Glutamatergic neuron (in vitro differentiated cells): ENCODE measurements at places on chromosomes 2 and 18.

DNA sequence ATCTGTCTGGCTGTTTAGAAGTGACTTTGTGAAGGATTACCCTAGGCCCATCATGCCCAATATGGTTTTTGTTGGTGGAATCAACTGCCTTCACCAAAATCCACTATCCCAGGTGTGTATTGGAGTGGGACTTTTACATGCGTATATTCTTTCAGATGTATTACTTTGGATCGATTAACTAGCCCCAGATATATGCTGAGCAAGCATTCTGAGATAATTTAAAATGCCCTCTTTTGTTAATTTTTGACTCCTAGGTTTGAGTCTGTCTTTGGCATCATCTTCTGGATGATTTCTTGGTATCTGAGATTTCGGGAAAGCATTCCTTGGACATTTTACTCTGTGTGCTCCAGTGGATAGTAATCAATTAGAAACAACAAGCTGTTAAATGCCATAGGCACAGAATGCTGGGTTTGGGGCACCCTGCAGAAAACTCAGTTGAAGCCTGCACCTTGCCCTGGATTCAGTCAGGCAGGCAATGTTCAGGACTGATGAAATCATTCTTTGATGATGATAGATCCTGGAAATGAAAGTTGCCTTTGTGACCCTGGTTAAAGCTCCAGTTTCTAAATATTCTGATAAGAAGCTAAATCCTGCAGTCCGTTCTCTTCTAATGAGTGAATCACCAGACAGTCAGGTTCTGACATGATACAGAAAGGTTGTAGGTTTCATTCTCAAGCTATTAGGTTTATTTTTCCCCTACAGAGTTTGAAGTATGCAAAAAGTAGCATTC is 1.1 kb downstream of the UGT1A1 start:
- no peak for DNase-seq

DNA sequence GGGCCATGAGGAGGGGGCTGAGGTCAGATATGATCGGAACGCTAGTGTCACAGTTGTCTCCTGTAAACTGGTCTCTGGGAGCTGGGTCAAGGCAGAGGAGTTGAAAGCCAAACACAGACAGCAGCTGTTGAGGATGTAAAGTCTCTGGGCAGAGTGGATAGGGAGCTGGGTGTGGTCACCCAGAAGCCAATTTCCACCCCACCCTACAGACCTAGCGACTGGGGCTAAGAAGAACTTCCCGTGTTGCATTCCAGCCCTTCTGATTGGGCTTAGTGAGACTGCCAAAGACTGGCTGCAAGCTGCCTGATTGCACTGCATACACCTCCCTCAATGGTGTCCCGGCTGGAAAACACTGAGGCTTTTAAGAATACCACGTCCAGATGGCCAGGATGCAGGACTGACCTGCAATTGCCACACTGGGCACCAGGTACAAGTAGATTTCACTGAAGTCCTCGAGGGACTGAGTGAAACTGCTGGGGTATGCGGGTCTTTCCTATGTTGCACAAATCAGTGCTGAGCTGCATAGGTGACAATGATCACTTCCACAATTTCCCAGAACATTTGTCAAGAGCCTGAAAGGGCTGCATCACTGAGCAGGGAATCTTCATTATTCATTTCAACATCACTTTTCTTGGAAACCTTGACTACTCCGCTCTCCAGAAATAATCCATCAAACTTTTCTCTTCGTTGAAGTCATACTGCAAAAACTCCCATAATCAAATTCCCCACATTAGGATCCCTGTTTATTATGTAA is 43.1 kb upstream of the EML4 start:
- DNase-seq, result no peak

- no peak for DNase-seq
Observed at GRCh38 chr2:78699696-78700095, 325.8 kb upstream of the REG3G start.

DNA sequence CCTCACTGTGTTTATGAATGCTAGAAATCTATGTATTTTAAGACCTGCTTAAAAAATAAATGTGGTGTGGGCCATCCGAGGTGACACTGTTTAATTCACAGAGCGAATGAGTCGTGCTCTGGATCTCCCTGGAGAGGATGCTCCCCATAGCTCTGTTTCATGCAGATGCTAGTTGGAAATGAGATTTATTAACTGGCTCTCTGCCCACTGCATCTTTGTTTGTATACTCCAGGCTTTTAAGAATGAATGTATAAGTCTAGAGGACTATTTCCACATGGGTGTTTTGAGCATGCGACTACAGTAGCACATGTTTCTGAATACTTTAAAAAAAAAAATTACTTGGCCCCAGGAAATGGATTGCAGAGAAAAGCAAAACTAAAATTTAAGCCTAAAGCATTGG is 3.9 kb downstream of the MAPRE2 start:
- no peak for DNase-seq

DNA sequence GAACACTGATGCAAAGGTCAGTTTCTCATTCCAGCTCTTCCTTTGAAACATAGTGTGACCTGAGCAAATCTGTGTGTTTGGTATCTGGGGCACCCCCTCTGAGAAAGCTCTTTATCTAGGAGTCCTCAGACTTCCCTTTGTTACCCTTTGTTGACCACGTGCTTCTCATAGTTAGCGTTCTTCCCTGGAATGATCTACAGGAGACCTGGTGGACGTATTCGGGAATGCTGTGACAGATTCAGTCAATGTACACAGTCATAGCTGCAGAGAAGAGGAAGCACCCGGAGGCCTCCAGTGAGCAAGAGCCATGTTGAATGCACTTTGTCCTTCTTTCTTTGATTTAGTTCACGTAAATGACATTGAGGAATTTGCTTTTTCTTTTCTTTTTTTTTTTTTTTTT is 10.7 kb upstream of the CHMP1B start:
- no peak for DNase-seq

- no peak for DNase-seq
Observed at GRCh38 chr2:8049176-8049575, 632.7 kb upstream of the ID2 start.

DNA sequence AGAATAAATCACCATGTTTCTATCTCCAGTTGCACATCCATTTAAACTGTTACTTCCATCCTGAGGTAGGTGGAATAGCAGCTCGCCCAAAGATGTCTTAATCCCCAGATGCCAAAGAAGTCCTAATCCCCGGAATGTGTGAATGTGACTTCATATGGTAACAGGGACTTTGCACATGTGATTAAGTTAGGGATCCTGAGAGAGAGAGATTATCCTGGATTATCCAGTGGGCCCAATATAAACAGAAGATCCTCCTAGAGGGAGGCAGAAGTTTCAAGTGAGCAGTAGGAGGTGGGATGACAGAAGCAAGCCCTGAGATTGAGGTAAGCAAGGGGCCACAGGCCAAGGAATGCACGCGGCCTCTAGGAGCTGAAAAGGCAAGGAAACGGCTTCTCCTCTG is 19.8 kb downstream of the CREG2 start:
- no peak for DNase-seq

DNA sequence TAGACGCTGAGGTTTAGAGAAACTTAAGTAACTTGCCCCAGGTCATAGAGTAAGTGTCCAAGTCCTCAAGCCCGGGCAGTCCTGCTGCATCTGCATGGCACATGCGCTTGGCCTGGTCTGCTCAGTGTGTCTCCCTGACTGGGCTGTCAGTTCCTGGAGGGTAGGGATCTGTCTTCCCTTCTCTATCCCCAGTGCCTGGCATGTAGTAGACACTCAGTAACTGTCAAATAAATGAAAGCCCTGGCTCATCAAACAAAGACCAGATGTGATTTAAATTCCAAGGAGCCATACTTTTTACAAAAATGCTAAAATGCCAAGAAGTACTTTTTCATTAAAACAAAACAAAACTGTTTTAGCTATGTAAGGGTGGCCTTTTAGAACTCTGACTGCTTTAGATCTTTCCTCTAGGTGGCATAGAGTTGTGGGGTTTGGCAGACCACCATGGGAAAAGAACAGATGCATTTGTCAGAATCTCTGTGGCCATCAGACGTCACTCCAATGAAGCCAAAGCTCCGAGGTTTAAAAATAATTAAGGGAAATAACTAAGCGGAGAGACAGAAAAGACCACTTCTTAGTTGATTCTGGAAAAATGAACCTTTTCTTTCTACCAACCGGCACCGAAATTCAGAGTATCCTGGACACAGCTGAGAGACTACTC is 34.0 kb downstream of the EPAS1 start:
- DNase-seq, result no peak

GRCh38 chr2:86275384-86275799 is 62.0 kb downstream of the REEP1 start:
- no peak for DNase-seq

DNA sequence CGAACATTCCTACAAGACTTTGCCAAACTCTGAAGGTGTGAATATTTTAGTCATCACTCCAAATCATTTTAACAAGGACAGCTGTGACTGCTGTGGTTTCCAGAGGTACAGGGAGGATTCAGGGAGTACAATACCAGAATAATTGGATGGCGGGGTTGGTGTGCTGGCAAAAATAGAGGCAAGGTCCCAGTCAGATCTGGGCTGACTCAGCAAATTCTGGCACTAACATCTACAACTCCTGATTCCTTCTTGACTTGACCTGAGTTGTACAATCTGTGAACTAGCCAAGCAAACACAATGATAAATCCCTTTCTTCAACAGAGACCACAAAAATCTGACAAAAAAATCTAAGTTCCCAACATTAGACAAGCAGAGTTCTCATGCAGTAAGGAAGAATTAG is 40.4 kb downstream of the RMP24 start:
- no peak for DNase-seq

GRCh38 chr2:17930773-17931172 is 52.3 kb downstream of the KCNS3 start:
- no peak for DNase-seq

DNA sequence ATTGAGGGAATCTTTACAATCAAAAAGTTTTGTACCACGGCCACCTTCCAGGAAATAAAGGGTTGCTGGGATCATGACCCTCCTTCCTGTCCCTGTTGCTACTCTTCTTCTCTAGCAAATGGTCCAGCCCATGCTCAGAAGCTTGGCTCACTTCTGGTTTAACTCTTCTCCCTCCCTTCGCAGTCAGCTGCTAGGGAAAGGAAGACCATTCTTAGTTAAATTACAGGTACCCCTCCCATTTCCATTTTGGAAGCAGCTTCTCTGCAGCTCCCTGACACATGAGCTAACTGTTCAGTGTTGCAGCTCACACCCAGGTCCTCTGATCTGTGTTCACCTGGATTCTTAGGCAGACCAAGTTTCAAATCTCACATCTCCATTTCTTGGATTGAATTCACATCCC is 100.3 kb downstream of the DOCK10 start:
- no peak for DNase-seq

- no peak for DNase-seq
Observed at GRCh38 chr18:42712065-42712464, 403.4 kb downstream of the RIT2 start.

DNA sequence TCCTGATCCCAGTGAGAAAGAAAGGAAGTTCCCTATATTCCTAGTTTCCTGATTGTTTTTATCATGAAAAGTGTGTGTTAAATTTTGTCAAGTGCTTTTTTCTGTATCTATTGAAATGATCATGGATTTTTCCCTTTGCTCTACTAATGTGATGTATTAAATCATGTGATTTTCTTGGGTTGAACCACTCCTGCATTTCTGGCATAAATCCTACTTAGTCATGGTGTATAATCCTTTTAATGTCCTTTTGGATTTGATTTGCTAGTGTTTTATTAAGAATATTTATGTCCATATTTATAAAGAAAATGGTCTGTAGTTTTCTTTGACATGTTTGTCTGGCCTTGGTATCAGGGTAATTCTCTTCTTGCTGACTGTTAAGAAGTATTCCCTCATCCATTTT is 87.3 kb upstream of the CNGA3 start:
- no peak for DNase-seq
